CD4-positive, alpha-beta T cell (primary cell): ENCODE measurements at places on chromosomes 5 and 9. TPM values are rescaled to one million over a fixed set of nuclear protein-coding genes. Genes with fewer than 3 reads are reported as not detected.

Gene CCDC187
- not detected for total RNA-seq

GRCh38 chr5:45281081-45281480 is 415.1 kb downstream of the HCN1 start:
- no peaks in the 10 kb centered on the region for H3K36me3 ChIP-seq
- no peaks in the 10 kb centered on the region for H3K27me3 ChIP-seq
- H3K4me3 ChIP-seq, result no peak overlapping the region
- no peak overlapping the region for H3K27ac ChIP-seq
- H3K4me1 ChIP-seq, result no peaks in the 10 kb centered on the region

DNA sequence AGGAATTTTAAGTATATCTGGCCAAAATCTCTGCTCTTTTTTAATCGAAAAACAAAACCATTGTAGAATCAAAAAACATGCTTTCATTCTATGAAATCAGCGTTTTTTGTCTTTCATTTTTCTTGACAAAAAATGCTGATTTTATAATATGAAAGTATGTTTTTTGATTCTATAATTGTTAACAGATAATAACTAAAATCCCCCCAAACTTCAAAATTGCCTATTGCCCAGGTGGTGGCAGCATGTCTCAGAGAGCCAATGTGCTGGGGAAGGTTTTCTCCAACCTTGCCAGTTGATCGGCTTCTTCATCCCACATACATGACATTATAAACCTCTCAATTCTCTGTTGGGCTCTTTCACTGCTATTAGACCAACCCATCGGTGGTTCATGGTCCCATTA is 5.1 kb upstream of the SMIM15 start:
- H3K4me3 ChIP-seq, result no peak overlapping the region
- DNase-seq, result no peak
- H3K27me3 ChIP-seq, result no peaks in the 10 kb centered on the region
- H3K36me3 ChIP-seq, result no peaks in the 10 kb centered on the region
- peaks cover 6% of the 10 kb centered on the region for H3K4me1 ChIP-seq

DNA sequence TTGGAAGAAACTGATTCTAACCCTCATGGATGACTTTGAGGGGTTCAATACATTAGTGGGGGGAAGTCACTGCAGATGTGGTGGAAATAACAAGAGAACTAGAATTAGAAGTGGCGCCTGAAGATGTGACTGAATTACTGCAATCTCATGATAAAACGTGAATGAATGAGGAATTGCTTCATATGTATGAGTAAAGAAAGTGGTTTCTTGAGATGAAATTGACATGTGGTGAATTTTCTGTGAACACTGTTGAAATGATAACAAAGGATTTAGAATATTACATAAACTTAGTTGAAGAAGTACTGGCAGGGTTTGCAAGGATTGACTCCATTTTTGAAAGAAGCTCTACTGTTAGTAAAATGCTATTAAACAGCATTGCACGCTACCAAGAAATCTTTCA is 113.0 kb downstream of the UGCG start:
- no peak overlapping the region for H3K4me3 ChIP-seq
- no peak overlapping the region for H3K27ac ChIP-seq
- no peaks in the 10 kb centered on the region for H3K36me3 ChIP-seq
- H3K4me1 ChIP-seq, result peaks cover 15% of the 10 kb centered on the region
- no peak for DNase-seq

DNA sequence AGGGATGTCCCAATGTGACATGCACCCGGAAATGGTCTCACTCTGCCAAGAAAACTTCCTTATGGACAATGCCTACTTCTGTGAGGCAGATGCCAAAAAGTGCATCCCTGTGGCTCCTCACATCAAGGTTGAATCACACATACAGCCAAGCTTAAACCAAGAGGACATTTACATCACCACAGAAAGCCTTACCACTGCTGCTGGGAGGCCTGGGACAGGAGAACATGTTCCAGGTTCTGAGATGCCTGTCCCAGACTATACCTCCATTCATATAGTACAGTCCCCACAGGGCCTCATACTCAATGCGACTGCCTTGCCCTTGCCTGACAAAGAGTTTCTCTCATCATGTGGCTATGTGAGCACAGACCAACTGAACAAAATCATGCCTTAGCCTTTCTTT is 37.6 kb upstream of the CCDC152 start:
- H3K27me3 ChIP-seq, result no peaks in the 10 kb centered on the region
- peaks cover 16% of the 10 kb centered on the region for H3K4me1 ChIP-seq
- DNase-seq, result no peak
- H3K27ac ChIP-seq, result no peak overlapping the region

DNA sequence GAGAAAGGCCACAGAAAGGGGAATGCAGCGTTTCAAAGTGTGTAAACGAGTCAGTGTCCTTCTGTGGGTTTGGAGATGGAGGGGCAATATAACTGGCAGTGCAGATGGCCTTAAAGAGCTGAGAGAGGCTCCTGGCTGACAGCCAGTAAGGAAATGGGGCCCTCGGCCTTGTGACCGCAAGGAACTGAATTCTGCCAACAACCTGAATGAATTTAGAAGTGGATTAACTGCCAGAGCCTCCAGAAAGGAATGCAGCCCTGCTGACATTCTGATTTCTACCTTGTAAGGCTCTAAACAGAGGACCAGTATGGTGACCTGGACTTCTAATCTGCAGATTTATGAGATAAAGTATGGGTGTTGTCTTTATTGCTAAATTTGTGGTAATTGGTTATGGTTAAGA is 17.5 kb upstream of the NREP start:
- H3K27me3 ChIP-seq, result peaks cover 2% of the 10 kb centered on the region
- H3K36me3 ChIP-seq, result no peaks in the 10 kb centered on the region
- no peak overlapping the region for H3K27ac ChIP-seq
- H3K4me1 ChIP-seq, result no peaks in the 10 kb centered on the region
- no peak overlapping the region for H3K4me3 ChIP-seq

Gene CYLC2
- not detected for total RNA-seq

GRCh38 chr5:60230456-60230855 is 336.9 kb upstream of the PDE4D start:
- H3K27me3 ChIP-seq, result no peaks in the 10 kb centered on the region
- no peak for DNase-seq
- H3K4me1 ChIP-seq, result no peaks in the 10 kb centered on the region
- no peaks in the 10 kb centered on the region for H3K36me3 ChIP-seq
- no peak overlapping the region for H3K4me3 ChIP-seq

DNA sequence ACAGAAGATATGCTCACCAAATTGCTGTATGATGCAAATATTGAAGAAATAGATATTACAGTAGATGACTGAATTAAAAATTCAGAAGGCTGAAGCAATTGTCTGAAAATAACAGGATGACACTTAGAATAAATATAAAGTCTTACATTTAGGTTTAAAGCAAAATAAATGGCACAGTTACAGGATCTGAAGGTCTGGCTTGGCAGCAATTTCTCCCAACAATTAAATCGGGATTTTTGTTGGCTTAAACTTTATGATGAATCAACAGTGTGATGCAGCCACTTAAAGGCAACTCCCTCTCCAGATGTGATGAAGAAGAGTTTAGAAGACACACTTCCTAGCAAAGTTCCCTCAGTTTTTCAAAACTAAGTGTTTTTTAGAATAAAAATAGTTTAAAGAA is 80.5 kb downstream of the NREP start:
- no peaks in the 10 kb centered on the region for H3K4me1 ChIP-seq
- H3K27me3 ChIP-seq, result no peaks in the 10 kb centered on the region
- no peak overlapping the region for H3K4me3 ChIP-seq
- no peaks in the 10 kb centered on the region for H3K36me3 ChIP-seq
- no peak overlapping the region for H3K27ac ChIP-seq

- no peaks in the 10 kb centered on the region for H3K27me3 ChIP-seq
- H3K4me1 ChIP-seq, result no peaks in the 10 kb centered on the region
- no peak overlapping the region for H3K27ac ChIP-seq
- no peak for DNase-seq
These were observed 7.7 kb downstream of the RHOBTB3 start for GRCh38 chr5:95738834-95739233.

Gene DROSHA
- total RNA-seq, result 28.8 TPM

GRCh38 chr9:5684101-5684500 is 55.2 kb downstream of the RIC1 start:
- no peaks in the 10 kb centered on the region for H3K27me3 ChIP-seq
- no peaks in the 10 kb centered on the region for H3K4me1 ChIP-seq

Gene PDE6A
- not detected for total RNA-seq

Gene SLC35A4
- total RNA-seq, result 16.9 TPM

- H3K27ac ChIP-seq, result no peak overlapping the region
- H3K36me3 ChIP-seq, result no peaks in the 10 kb centered on the region
- H3K4me3 ChIP-seq, result no peak overlapping the region
- DNase-seq, result no peak
These were observed 15.4 kb upstream of the EXOC3 start for GRCh38 chr5:427415-428087.

Gene TNC
- 0.05 TPM for total RNA-seq

GRCh38 chr5:59287361-59287760 is 606.2 kb downstream of the PDE4D start:
- no peaks in the 10 kb centered on the region for H3K4me1 ChIP-seq
- H3K36me3 ChIP-seq, result no peaks in the 10 kb centered on the region
- H3K27me3 ChIP-seq, result no peaks in the 10 kb centered on the region
- DNase-seq, result no peak

Gene CER1
- not detected for total RNA-seq

GRCh38 chr5:158301186-158301585 is 442.2 kb upstream of the CLINT1 start:
- no peaks in the 10 kb centered on the region for H3K27me3 ChIP-seq
- no peak for DNase-seq
- H3K4me1 ChIP-seq, result no peaks in the 10 kb centered on the region
- H3K4me3 ChIP-seq, result no peak overlapping the region
- H3K36me3 ChIP-seq, result no peaks in the 10 kb centered on the region

Gene PALM2AKAP2
- not detected for total RNA-seq

- H3K27me3 ChIP-seq, result no peaks in the 10 kb centered on the region
- no peak overlapping the region for H3K4me3 ChIP-seq
- H3K27ac ChIP-seq, result no peak overlapping the region
- no peak for DNase-seq
- peaks cover 13% of the 10 kb centered on the region for H3K36me3 ChIP-seq
These were observed 105.1 kb downstream of the INSYN2B start for GRCh38 chr5:169875091-169875728.

DNA sequence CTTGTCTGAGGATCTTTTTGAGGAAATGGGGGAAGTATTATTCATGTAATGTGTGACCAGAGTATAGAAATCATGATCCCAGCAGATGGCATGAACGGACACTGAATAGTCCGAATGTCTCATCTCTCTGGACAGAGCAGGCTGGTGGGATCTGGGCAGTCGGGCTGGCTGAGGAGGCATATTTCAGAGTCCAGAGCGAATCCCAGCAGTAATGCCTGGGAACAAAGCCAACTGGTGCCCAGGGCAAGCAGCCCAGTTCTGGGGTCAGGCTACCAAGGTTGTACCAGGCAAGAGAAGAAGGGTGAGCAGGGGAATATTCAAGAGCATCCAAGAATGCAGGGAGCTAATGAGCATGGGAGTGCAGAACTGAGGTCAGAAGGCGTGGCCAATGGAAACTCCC is 306.4 kb downstream of the ZSWIM6 start:
- no peaks in the 10 kb centered on the region for H3K4me1 ChIP-seq
- no peak overlapping the region for H3K4me3 ChIP-seq
- DNase-seq, result no peak
- H3K36me3 ChIP-seq, result no peaks in the 10 kb centered on the region

GRCh38 chr9:114887963-114888362 is 42.4 kb downstream of the TNFSF8 start:
- H3K36me3 ChIP-seq, result no peaks in the 10 kb centered on the region
- H3K27ac ChIP-seq, result no peak overlapping the region
- H3K4me3 ChIP-seq, result no peak overlapping the region
- DNase-seq, result no peak
- no peaks in the 10 kb centered on the region for H3K27me3 ChIP-seq

- peak within 1 kb of the TSS; percentile 91 for H3K27ac ChIP-seq
- peaks cover 16% of the 10 kb centered on the region for H3K4me1 ChIP-seq
- H3K27me3 ChIP-seq, result no peaks in the 10 kb centered on the region
- DNase-seq, result peak; percentile 99
- H3K4me3 ChIP-seq, result peak within 1 kb of the TSS; percentile 67
These were observed at the start of gene RNF20 for GRCh38 chr9:101533334-101534204. Gene RNF20, plus strand, starts transcription at chr9:101533853. Its CDS starts 1,571 bp downstream, at chr9:101535424.

GRCh38 chr5:165161204-165161603 is 1655.8 kb downstream of the MAT2B start:
- H3K27ac ChIP-seq, result no peak overlapping the region
- no peak overlapping the region for H3K4me3 ChIP-seq
- no peaks in the 10 kb centered on the region for H3K4me1 ChIP-seq
- no peak for DNase-seq
- no peaks in the 10 kb centered on the region for H3K36me3 ChIP-seq
- H3K27me3 ChIP-seq, result no peaks in the 10 kb centered on the region

Gene NIPAL4
- 0.45 TPM for total RNA-seq

DNA sequence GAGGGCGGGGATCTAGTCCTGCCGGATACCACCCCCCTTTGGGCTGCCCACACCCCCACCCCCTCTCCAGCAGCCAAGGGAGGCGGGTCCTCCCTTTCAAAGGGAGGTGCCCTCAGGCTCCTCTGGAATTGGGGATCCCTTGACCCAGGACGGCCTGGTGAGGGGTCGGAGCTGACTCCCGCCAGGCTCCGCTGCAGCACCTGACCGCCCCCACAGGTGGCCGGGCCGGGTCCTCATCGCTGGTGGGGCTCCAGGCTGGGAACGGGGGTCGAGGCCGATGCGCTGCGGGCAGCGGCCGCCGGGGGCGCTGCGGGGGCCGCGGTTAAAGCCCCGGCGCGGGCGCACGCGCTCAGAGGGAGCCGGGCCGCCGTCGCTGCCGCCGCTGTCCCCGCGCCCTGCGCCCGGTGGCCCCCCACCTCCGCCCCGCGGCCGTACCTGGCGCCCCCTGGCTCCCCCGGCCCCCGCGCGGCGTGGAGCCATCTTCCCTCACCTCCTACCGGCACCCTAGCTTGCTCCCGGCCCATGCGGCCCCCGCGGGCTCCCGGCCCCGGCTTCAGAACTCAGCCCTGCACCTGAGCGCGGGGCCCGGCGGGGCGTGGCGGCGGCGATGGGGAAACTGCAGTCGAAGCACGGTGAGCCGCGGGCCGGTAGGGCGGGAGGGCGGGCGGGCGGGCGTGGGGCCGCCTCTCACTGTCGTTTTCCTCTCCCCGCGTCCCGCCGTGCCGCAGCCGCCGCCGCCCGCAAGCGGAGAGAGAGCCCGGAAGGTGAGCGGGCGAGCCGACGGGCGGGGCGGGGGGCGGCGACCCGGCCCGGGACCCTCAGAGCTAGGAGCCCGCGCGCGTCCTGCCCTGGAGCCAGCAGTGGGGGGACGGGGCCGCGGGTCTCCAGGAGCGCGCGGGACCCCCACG is at the start of gene NKD2:
Gene NKD2, plus strand, starts transcription at position 352 of the 908 bp plus-strand sequence. Its CDS starts 256 bp downstream, at position 608.
- H3K4me3 ChIP-seq, result no peak within 1 kb of the TSS
- no peak for DNase-seq
- H3K36me3 ChIP-seq, result no peaks in the 10 kb centered on the region
- no peak within 1 kb of the TSS for H3K27ac ChIP-seq
- peaks cover 36% of the 10 kb centered on the region for H3K4me1 ChIP-seq
- H3K27me3 ChIP-seq, result peaks cover 45% of the 10 kb centered on the region
